ENCODE measurements at places on chromosomes 3 and 15. TPM values are rescaled to one million over a fixed set of nuclear protein-coding genes. Genes with fewer than 3 reads are reported as not detected.

Gene SCAANT1
- total RNA-seq, result not detected

Gene MYO5A
- total RNA-seq, result 11.3 TPM

Gene FAM227B
- total RNA-seq, result 1.6 TPM

Gene IL5RA
- not detected for total RNA-seq

Gene NECTIN3
- total RNA-seq, result 5.0 TPM

Gene ZCWPW2
- 1.7 TPM for total RNA-seq

Gene NUP210
- total RNA-seq, result 0.21 TPM

Gene CEP63
- 18.3 TPM for total RNA-seq

Gene SLC9A9
- total RNA-seq, result 4.2 TPM

Gene C3orf49
- not detected for total RNA-seq

Gene GOLGA8O
- total RNA-seq, result not detected

Gene TMEM266
- 0.07 TPM for total RNA-seq

Gene EPHA6
- not detected for total RNA-seq

Gene NRROS
- 0.07 TPM for total RNA-seq

Gene CMTM8
- 7.8 TPM for total RNA-seq

Gene FANCI
- 25.8 TPM for total RNA-seq

Gene SH2D7
- total RNA-seq, result not detected

Gene SAXO2
- total RNA-seq, result 0.49 TPM

Gene COL8A1
- 6.8 TPM for total RNA-seq

Gene RLBP1
- total RNA-seq, result not detected

Gene KIF7
- total RNA-seq, result 1.9 TPM

Gene FAM107A
- total RNA-seq, result not detected

Gene CHAC1
- total RNA-seq, result 5.9 TPM

Gene SLC25A36
- 30.5 TPM for total RNA-seq

Gene ANKRD28
- total RNA-seq, result 20.3 TPM

Gene OIP5
- total RNA-seq, result 15.5 TPM

Gene CXCR6
- not detected for total RNA-seq

Gene GPR15
- not detected for total RNA-seq

Gene TIPIN
- 11.3 TPM for total RNA-seq

Gene SLC24A5
- not detected for total RNA-seq

Gene NT5DC2
- 246 TPM for total RNA-seq

Gene THOC7
- 86.5 TPM for total RNA-seq

Gene SLC24A1
- 5.1 TPM for total RNA-seq

Gene BNC1
- 74.7 TPM for total RNA-seq

Gene ANKDD1A
- 1.4 TPM for total RNA-seq

Gene VWA5B2
- total RNA-seq, result not detected

Gene PATL2
- not detected for total RNA-seq

Measured in airway epithelial cell (primary cell).